Central memory CD4-positive, alpha-beta T cell (primary cell): ENCODE measurements at places on chromosomes 4 and X.

- DNase-seq = no peak
These were observed 589 bp upstream of the NEUROG2 start for GRCh38 chr4:112516471-112517066.

GRCh38 chr4:108453366-108453765 is 167.0 kb upstream of the RPL34 start:
- DNase-seq = no peak

DNA sequence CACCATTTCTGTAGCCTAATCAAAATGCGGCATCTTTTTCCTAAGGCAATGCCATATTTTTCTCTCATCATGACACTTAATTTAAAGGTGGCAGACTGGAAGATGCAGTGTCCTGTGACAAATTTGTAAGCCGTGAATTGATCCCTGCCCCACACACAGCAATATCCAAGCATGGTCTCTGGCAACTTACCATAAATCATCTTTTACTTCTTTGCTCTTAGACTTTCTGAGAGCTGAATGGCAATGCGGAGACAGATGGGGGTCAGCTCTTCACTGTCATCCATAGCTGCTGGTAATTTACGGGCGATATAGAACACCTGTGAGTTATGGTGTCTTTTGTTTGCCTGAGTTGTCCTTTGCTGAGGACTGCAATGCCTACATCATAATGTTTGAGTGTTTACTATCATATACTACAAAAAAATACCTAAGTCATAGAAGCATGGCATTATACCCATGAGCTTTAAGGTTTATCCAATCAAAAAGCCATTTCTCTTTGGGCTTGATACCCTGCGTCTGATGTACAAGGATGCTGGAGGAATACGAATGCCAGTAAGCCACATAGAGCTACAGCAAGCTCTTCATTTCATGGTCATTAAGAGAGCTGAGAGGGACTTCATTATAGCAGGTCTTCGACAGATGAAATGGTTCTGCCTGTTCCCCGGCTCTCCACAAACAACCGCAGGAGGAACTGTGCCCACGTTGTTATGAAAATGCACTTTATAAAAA is 148.1 kb downstream of the TRIML1 start:
- no peak for DNase-seq

DNA sequence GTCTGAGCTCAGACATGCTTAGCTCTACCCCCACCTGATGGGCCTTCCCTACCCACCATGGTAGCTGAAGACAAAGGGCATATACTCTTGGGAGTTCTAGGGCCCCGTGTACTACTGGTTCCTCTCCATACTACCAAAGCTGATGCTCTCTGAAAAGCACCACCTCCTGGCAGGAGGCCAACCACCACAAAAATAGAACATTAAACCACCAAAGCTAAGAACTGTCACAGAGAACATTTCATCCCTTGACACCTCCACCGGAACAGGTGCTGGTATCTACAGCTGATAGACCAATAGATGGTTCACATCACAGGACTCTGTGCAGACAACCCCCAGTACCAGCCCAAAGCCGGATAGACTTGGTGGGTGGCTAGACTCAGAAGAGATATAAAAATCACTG is 13.4 kb downstream of the EDA2R start:
- DNase-seq = no peak

DNA sequence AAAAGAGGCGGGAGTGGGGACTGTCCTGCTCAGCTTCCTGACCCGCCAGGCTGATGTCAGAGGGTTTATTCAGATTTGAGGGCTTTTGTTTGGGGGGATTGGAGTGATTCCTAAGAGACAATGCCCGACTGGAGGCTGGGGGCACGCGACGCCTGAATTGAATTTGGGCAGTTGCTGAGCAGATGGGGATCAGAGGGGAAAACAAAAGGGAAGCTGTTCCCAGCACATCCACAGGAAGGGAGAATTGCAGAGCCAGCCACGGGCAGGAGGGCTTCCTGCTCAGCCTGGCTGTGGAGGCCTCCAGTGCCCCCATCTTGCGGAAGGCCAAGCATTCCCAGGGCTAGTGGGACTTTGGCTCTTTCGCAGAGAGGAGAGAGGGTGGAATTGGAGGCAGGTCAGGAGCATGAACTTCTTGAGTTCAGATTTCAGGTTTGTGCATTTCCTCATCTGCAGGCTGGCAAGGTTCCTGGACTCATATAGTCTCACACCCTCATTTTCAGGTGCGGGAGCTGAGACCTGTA is 162.8 kb downstream of the NHS start:
- no peak for DNase-seq

- DNase-seq = no peak
These were observed 35.3 kb upstream of the CXCL8 start for GRCh38 chr4:73705056-73705432.

DNA sequence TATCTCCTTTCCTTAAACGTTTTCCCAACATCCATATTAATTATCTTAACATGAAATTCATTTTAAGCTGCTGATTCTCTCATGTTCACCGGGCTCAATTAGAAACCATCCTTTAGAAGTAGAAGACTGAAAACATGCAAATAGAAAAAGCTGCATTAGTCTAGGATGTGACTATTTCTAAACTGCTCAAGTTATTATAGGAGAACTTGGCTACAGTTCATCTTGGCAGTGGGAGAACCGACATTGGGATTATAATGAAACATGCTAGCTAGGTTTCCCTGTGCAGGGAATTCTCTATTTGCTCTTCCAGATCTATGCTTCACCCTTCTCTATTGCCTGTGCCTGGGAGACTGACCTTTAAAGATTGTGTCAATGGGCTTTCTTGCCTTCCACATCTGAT is 151.0 kb upstream of the PPARGC1A start:
- DNase-seq = no peak

DNA sequence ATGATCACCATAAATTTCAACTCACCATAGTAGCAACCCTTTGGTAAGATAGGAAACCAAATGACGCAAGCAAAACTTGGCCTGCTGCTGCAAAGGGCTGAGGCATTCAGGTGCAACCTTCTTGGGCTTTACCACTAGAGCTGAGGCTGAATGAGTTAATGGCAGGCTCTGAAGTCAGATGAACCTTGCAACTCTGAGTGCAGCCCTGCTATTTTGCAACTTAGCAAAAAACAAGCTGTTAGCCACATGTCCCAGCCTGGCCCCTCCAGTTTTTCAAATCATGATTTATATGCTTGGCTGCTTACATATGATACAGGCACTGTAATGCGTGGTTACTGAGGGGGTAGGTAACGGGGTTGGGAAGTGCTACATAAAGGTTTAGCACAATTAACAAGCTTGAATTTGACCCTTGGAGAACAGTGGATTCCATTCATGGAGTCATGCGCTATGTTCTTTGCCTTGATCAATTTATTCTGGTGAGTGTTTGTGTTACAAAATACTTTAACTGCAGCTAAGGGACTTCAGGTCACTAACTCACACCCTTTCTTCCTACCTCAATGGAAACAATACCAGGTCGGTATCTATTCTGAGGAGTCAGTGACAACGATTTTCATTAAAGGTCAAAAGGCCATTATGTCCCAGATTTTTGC is 80.5 kb upstream of the PPARGC1A start:
- no peak for DNase-seq

- DNase-seq = no peak
These were observed 46.1 kb downstream of the MID1IP1 start for GRCh38 chrX:38847206-38847902.

DNA sequence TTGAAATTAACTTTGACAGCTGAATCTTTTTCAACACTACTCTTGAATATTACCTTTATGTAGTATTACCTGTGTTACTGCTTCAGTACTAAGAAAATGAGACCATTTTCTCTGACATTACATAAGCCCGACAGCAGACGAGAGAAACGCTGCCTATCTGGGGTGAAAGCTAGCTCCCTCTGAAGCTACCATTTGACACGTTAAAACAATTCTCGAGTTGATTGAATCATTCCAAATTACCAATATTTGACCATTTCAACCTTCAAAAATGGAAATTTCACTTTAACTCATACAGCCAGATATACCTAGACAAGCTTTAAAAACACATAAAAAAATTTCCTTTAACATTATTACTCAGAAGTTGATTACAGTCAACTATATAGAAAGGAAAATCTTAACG is 836 bp downstream of the GPM6A start:
- no peak for DNase-seq
